Renal cortex interstitium (tissue), 15 donors: ENCODE measurements at places on chromosomes 12 and 14. TPM values are rescaled to one million over a fixed set of nuclear protein-coding genes. Genes with fewer than 3 reads are reported as not detected.

DNA sequence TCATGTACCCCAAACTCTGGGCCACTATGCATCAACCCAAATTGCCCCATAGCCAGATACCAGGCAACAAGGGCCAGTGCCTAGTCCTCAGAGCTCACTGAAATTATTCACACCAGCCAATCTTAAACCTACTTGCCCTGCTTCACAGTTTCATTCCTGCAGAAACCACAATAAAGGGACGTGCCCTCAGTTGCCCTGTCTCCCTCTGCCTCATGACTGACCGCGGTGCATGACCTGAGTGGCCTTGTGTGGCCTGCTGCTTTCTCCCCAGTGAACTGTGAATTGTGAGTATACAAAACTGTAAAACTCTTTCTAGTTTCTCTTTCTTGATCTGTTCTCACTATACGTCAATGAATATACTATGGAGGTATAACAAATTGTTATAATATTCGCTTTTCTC lies 490.9 kb upstream of the MIS18BP1 start:
- DNase-seq = no peak

The PAH gene
- polyA plus RNA-seq = 81.3 TPM

GRCh38 chr14:69039288-69039628 lies 60.2 kb upstream of the ACTN1 start:
- no peak for DNase-seq

GRCh38 chr14:41806366-41806975 lies 199.8 kb downstream of the LRFN5 start:
- no peak for DNase-seq

- DNase-seq = no peak
Observed at GRCh38 chr12:68031881-68032739, 42.9 kb downstream of the IFNG-AS1 start.

- DNase-seq = no peak
Observed at GRCh38 chr14:89476354-89476896, 59.4 kb upstream of the FOXN3 start.

GRCh38 chr12:89984846-89985245 lies 276.2 kb upstream of the ATP2B1 start:
- no peak for DNase-seq

DNA sequence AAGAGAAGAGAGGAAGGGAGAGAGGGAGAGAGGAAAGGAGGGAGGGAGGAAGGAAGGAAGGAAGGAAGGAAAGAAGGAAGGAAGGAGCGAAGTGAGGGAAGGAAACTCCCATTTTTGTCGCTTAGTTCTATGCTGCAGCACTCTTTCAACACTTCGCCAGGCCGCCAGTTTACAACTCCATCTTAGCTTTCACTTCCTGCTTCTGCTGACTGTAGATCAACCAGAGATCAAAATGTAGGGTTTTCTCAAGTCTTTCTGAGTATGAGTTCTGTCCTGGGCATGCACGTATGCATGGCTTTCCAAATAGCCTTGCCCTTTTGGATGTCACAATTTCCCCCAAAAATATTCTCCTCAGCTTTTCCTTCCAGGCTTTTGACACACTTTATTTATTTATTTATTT lies 723.4 kb downstream of the TRHDE start:
- DNase-seq = no peak

The HIF1A gene
- polyA plus RNA-seq = 165 TPM

The PPP1R36 gene
- polyA plus RNA-seq = 0.70 TPM

The TMEM52B gene
- 127 TPM for polyA plus RNA-seq

The OR6C3 gene
- not detected for polyA plus RNA-seq

The PPP1R3E gene
- 23.1 TPM for polyA plus RNA-seq

DNA sequence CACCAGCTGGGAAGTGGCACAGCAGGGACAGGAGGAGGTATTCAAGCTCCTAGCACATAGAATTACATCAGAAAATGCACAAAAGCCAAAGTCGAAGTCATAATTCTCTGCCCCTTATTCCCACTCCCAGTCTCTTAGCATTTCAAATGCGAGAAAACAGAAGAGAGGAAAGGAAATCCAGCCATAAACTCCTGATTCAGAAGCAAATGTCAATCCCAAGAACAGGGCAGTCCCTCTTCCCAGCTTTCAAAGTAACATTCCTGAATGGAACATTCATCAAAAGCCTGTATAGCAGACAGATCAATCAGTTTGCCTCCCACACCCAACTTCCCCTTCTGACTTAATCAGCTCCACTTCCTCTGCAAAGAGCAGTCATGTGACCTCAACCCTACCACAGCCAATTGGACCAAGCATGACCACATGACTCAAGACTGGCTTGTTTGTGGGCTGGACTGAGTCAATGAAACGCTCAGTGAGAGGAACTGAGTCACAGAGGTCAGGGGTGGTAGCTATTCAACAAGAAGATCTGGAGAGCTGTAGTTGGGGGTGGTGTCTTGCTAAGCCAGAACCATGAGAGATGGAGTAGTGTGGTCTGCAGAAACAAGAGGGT lies 41.4 kb upstream of the TUNAR start:
- DNase-seq = no peak

DNA sequence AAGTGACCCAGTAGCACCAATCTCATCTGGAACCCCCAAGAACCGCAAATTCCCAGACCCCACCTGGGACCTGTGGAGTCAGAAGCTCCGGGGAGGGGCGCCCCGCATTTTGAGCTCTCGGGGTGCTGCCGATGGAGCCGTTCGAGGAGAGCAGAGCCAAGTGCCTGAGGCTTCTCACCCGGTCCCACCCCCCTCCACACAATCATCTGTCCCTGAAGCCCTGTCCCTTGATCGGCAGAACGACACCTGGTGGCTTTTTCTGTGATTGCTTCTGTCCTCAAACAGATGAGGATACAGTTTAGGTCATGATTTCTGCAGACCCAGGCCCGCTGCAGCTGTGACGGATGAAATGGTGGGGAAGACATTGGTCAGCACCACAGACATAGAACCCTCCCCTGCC lies 74.7 kb downstream of the NOC4L start:
- no peak for DNase-seq

DNA sequence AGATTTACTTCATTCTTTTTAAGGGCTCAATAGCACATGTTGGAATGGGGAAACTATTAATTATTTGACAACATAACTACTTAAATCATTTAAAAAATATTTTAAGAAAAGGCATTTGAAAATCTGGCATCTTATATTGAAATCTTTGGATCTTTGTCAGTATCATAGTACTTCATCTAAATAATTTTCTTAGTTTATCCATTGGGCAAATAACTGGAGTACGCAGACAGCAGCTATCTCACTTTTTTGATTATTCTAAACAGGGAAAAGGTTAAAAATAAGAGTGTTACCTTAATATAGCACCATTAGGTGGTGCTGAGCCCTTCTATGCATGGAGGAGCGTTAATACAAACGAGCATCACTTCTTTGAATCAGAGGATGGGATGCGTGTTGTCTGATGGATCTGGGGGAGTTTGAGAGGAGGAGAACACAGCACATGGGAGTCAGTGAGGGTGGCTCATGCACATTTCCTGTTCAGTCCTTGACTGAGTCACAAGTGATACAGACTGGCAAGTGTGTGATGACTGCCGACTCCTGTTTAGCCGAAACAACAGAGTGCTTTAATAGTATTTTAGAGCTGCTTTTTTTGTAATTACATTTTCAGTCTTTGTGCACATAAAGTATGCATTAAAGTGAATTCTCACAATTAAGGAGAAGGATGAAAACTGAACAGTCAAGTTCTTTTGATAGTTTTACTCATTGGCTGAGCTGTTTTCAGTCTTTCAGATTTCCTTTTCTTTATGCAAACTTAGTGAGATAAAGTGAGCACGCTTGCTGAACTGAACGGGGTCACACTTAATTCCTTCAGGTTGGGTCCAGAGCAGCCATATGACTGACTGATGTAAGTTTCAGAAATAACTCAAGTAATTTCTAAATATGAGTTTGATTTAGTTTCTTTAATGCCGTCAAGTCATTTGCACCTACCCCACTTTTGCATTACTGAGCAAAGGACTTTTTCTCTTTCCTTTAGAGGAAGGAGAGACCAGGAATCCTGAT lies 92.7 kb downstream of the DIP2B start:
- no peak for DNase-seq

- DNase-seq = no peak
Observed at GRCh38 chr14:38238332-38238731, 17.6 kb downstream of the CLEC14A start.

DNA sequence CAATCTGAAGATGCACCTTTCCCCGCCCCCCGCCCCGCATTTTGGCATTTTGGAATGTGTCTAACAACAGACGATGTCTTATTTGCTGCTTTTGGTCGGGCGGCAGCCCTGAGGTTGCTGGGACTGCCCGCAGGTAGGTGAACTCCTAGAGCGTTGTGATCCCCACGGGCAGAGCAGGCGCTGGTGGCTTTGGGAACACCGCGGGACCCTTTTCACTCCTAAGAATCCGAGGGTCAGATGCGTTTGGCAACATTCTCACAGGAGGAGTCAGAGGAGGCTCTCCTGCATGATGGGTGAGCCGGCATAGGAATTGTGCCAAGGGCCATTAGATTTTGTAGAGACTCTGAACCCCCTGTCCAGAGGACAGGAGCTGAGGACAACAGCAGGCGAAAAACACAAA lies 41.9 kb downstream of the HCAR2 start:
- DNase-seq = no peak

- no peak for DNase-seq
Observed at GRCh38 chr12:103109861-103110260, 152.4 kb downstream of the ASCL1 start.

GRCh38 chr14:42470427-42470719 lies 863.7 kb downstream of the LRFN5 start:
- DNase-seq = no peak

DNA sequence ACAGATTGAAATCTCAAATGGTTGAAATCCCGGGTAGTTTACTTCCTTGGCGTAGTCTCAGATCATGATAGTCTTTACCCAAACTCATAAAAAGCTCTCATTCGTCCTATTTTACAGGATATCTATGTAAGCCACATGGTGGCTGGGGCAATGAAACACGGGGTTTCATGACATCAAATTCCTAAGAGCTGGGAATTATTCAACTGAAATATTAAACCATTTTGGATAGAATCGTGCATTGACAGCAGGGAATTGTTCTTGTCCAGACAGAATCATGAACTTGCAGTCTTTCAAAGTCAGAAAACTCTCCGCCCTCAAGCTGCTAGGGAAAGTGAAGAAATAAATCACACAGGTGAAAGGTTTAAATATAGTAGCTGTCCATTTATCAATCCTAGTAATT lies 33.2 kb upstream of the PRKAB1 start:
- no peak for DNase-seq
